ENCODE measurements at places on chromosomes 12 and 14.

GRCh38 chr12:91582811-91583210 is 400.2 kb upstream of the DCN start:
- DNase-seq: no peak

DNA sequence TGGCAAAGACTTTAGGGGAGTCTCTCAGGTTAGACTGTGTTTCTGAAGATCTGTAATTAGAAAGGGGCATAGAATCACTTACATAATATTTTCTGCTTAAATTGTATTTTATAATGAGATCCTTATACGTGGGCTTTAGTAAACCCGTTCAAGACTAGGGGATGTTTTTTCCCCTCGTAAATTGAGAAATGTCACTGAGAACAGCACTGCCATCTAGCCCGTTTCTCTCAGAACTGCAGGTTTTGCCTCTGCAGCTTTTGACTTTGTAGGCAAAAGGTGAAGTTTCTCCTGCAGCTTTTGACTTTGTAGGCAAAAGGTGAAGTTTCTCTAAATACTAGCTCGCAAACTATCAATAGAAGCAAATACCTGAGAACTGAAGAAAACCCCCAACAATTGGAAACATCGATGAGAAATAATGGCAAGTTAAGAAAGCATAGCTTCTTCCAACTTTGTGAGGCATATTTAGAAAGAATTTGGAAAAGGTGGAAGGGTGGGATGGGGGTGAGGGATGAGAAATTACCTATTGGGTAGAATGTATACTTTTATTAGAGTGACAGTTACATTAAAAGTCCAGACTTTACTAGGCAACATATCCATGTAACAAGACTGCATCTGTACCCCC is 9.9 kb upstream of the ASPG start:
- DNase-seq: no peak

GRCh38 chr14:68234101-68234905 is 414.7 kb downstream of the RAD51B start:
- no peak for DNase-seq

- DNase-seq: no peak
Measured at GRCh38 chr12:120760349-120761254, 35.0 kb downstream of the ACADS start.

DNA sequence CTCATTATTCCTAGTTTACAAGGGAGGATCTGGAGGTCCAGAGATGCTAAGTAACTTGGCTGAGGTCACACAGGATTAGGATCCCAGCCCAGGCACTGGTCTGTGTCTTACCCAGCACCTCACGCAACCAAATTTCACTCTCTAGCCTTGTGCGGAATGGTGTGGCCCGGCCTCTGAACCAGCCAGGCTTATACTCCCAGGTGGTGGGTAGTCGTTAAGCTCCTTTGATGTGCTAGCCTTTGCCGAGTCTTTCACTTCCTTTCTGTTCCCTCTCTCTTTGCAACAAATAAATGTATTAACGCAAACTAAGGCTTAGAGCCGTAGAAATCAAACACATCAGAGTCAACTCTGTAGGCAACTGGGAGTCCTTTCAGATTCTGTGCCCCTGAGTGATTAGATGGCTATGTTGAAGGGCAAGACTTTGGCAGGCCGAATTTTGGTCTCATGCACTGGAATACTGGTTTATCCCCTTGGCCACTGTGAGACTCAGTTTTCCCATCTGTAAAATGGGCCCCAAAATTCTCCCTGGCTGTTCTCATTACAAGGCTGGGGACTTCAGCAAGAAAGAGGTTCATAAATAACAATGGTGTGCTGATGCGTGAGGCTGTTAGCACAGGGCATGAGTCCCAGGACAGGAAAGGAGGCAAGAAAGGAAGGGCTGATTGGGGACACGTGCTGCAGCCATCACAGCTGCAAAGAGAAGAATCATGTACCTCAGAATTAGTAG is 126.3 kb downstream of the AACS start:
- DNase-seq: no peak

- DNase-seq: no peak
Measured at GRCh38 chr14:71698673-71699072, 233.6 kb upstream of the RGS6 start.

DNA sequence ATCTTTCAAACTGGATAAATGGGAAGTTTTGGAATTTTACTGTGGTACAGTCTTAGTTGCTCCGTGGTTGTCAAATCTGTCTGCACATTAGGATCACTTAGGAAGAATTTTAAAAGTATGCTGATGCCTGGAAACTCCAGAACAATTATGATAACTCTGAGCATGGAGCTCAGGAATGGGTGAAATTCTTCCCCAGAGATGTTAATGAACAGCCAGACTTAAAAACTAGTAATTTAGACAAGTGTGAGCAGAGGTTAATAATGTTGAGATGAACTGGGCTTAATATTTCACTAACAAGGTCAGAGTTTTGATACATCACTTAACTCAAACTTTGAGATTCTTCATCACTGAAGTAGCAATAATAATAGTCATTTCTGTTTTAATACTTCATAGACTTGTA is 94.5 kb downstream of the NTS start:
- DNase-seq: no peak

GRCh38 chr14:78805570-78805969 is 635.4 kb downstream of the NRXN3 start:
- DNase-seq: no peak

Data from NCI-H187 treated with DMSO at 0.1 percent for 48 hours (cell line).